Activated CD8-positive, alpha-beta memory T cell treated with anti-CD3 and anti-CD28 coated beads for 24 hours (primary cell): ENCODE measurements at places on chromosomes 5 and 9.
A peak's percentile ranks its signal among the peaks of the same experiment; 100 is the strongest.

DNA sequence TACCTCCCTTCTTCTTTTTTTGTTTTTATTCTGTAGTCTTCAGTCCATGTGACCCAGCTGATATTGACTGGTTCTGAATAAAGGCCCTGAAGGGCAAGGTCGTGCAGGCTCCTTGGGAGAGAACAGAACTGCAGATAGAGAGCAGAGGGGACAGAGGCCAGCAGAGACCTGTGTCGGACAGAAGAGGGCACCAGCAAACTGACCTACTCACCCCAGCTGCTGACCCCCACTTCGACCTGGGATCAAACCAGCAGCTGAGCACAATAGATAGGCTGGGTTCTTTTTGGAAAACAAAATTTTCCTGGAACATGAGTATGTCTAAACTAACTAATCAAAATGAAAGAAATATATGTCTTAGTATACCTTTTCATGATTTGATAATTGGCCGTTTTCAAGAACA lies 695.1 kb downstream of the NR2F1-AS1 start:
- no peak for DNase-seq

GRCh38 chr5:124546643-124547042 lies 199.8 kb downstream of the ZNF608 start:
- no peak for DNase-seq

DNA sequence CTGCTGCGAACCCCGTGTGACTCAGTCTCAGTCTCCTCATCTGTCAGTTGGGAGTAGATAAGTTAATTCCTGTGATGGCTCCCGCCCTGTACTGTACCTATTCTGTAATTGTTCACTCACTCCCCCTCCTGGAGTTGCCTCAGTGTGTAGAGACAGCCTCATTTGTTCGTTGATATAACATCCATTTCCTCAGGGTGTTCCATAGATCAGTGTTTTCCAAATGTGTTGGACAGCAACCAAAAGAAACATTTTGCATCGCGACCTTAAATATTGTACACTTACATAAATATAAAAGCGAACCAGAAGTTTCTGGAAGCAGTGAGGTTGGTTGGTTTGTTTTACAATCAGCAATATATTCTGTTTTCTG lies 698 bp downstream of the NFX1 start:
- no peak for DNase-seq

DNA sequence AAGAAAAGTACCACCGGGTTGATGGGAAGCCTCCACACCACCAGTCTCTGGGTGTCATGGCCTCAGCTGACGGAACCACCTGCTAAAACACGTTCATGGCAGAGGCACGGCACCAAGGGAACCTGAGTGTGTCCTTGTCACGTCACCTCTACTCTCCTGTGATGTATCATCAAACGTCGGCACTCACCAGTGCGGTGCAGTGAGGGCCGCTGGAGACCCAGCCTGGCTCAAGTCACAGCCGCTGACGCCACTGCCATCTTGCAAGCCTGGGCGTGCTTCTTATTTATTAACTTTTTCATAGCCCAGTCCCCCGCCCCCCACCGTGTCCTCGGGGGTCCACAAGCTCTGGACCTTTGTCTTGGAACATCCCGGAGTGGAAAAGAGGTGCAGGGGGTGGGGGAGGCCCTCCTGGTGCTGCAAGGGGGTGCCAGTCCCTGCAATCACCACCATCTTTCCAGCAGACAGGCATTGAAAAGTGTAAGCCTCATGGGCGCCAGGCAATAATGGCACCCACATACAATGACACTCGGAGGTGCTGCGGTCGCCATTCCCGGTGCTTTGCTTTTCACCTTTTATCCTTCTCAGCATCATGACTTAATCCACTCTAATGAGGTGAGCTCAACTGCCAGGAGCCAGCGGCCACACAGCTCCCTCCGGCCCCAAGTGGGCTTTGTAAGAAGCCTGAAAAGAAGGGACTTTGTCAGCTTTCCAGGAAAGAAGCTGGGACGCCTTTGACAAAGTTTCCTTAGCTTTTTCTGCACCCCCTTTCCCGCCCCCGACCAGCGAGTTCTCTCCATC lies 202.3 kb upstream of the IRX1 start:
- no peak for DNase-seq

- DNase-seq = no peak
These were observed 1187.1 kb downstream of the CDH9 start for GRCh38 chr5:25851301-25851700.

- no peak for DNase-seq
These were observed 94.0 kb downstream of the RCL1 start for GRCh38 chr9:4886698-4887097.

- DNase-seq = no peak
These were observed 78.7 kb upstream of the ACTBL2 start for GRCh38 chr5:57561231-57561842.

GRCh38 chr5:11609570-11610303 lies 294.5 kb downstream of the CTNND2 start:
- no peak for DNase-seq

DNA sequence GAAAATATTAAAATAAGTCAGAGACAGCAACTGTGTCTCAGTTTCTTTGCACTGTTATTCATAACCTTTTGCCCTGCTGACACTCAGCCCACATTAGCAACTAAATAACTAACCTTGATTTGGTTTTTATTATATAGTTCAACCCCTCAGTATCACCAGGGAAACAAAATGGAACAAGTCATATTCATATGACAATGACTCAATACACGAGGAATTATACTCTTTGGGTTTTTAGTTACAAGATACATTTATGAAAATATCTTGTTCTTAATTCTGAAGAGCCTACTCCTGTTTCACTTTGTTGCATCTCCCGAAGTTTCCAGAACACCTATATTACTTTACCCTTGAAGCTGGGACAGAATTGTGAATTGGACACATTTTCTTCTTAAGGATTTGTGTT lies 845.4 kb downstream of the EFNA5 start:
- DNase-seq = no peak

DNA sequence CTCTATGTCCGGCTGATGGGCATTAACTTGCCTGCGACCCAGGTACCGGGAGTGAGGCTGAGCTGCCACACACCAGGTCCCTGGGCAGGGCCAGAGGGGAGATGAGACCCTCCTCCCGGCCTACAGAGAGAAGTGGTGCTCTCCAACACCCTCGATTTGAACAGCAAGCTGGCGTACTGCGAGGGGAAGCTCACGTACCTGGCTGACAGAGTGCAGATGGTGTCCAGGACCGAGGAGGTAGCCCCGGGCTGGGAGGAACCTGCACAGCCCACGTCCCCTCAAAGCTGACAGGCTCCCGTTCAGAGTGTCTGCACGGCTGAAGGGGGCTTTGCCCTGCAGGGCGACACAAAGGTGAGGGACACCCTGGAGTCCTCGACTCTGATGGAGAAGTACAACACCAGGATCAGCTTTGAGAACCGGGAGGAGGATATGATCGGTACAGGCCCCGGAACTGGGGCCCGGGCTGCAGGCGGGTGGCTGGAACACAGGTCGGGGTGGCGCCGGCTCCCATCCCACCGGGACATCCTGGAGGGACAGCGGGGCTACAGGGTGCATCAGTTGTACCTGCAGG lies 1.0 kb upstream of the RABL6 start:
- DNase-seq = no peak

GRCh38 chr5:9337928-9338595 lies 207.8 kb downstream of the SEMA5A start:
- no peak for DNase-seq

DNA sequence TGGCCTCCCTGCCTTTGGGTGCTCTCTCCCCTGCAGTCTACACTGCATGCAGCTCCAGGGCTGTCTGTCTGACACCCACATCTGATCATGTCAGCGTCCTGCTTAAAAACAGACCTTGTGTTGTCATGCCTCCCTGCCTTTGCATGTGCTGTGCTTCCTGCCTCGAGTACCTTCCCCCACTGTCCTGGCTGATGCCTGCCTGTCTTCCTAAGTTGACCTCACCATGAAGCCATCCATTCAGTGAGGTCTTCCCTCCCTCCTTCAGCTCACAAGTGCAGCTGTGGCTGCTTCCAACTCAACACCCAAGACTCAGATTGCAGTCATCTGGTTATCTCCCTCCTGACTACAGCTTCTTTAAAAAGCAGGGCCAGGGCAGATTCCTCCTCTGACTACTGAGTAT lies 5.5 kb downstream of the ANGPTL2 start:
- DNase-seq = no peak

DNA sequence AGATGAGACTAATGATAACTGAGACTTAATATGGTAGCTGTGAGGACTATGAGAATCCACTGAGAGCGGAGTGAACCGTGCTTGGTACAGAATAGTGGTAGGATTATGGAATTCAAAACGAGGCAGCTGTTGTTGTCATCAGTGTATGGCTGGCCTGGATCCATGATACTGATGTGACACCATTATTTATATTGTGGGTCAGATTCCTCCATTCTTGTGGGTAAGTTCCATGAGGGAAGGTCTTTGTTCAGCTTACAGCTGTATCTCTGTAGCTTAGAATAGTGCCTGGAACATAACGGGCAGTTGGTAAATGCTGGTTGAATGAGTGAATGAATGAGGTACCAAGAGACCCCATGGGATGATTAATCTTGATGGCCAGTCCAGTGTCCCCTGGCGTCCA lies 61.8 kb downstream of the ACER2 start:
- no peak for DNase-seq

- no peak for DNase-seq
These were observed 26.0 kb downstream of the HABP4 start for GRCh38 chr9:96476013-96476412.

DNA sequence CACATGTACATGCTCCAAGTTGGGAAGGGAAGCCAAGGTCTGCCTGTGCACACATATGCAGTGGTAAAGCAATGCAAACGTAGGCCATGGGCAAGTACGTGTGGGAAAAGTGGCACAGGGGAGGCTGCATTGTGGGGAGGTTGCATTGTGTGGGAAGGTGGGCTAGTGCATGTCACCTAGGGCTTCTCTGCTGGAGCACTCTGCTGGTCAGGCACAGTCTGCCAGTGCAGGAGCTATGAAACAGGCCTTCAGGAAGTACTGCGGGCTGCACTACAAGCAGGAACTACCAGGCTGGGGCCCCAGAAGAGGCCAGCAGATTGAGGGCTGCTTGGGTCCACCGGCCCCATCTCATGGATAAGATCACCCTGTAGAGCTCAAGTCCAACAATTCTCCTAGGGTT lies 1694.6 kb upstream of the CDH6 start:
- no peak for DNase-seq

- no peak for DNase-seq
These were observed 1.9 kb downstream of the LPAR1 start for GRCh38 chr9:111036429-111036789.

- DNase-seq = peak; percentile 64
These were observed 193.2 kb downstream of the MAPKAP1 start for GRCh38 chr9:125513668-125514413.

- DNase-seq = no peak
These were observed 436.3 kb upstream of the PAPPA start for GRCh38 chr9:115717298-115717697.

DNA sequence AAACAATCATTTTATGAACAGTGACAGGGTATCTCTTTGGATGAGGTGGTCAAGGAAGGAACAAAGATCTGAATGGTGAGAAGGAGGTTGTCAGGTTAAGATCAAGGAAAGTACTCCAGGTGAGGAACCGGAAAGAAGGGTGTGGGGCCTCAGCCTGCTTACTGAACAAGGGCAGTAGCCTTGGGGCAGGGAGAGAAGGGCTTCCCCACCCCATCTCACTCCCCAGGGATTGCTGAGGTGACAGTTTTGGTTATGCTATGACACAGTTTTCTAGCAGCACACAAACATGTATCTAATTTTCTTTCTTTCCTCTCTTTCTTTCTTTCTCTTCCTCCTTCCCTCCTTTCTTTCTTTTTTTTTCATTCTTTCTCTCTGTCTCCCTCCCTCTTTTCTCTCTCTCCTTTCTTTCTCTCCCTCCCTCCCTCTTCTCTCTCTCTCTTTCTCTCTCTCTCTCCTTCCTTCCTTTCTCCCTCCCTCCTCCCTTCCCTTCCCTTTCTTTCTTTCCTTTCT lies 4.1 kb upstream of the HDHD3 start:
- no peak for DNase-seq

DNA sequence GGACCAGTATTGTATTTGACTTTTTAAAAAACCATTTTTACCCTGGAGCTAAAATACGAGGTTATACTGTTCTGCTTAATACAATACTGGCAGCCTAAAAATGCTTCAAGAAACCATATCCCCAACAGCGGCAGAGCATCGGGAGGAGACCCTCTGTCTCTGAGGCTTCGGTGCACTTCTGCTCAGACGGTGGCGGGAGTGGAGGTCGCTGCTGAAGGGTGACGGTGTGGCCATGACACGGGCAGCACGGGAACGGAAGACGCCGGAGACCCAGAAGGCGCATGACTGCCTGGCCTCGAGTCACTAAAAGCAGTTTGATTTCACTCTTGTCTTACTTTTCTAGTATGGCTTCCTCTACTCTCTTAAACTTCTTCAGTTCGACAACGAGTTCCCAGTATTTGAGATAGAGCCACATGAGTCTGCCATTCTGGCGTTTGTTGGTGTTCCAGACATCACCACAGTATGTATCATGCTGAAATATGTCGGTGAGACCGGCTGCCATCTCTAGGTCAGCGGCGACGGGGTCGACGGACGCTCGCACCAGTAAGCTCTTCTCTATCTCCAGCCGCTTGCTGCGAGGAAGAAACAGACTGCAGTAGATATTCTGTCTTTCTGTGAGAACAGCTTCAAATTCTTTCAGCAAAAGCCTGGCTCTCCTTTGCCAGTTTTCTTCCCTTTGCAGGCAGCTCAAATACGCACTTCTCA lies 12.8 kb downstream of the CCDC127 start:
- no peak for DNase-seq

GRCh38 chr9:95772320-95773052 lies 103.0 kb upstream of the ERCC6L2 start:
- peak; percentile 66 for DNase-seq

DNA sequence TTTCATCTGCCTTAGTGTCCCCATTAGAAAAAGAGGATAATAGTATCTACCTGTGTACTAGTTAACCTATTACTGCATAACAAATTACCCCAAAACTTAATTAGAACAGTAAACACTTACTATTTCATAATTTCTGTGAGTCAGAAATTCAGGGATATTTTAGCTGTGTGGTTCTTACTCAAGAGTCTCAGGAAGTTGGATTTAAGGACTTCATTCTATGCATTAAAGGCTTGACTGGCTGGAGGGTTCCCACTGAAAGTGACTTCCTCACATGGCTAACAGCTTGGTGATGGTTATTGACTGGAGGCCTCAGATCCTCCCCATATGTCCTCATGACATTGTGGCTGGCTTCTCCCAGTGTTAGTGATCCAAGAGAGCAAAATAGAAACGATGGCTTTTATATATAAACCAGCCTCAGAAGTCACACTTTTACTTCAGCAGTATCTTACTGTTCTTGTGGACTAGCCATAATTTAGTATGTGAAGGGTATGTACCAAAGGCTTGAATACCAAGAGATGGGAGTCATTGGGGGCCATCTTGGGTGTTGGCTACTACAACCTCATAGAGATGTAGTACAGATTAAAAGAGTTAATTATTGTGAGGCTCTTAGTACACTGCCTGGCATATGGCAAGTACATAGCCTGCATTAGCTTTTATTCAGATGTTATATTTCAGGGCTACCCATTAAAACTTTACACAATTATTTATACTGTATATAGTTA lies 9.9 kb downstream of the RAD23B start:
- DNase-seq = no peak

DNA sequence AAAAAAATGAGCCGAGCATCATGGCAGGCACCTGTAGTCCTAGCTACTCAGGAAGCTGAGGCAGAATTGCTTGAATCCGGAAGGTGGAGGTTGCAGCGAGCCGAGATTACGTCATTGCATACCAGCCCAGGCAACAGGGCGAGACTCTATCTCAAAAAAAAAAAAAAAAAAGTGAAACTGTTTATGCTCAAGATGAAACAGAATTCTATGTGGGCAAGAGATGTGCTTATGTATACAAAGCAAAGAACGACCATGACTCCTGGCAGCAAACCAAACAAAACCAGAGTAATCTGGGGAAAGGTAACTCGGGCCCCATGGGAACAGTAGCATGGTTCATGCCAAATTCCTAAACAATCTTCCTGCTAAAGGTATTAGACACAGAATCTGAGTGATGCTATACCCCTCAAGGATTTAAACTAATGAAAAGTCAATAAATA lies 32.6 kb upstream of the PLAC8L1 start:
- DNase-seq = no peak
